ENCODE measurements at places on chromosomes 16 and 17.
A peak's percentile ranks its signal among the peaks of the same experiment; 100 is the strongest.

GRCh38 chr16:60274431-60275019 is 1540.4 kb upstream of the GOT2 start:
- DNase-seq = no peak

DNA sequence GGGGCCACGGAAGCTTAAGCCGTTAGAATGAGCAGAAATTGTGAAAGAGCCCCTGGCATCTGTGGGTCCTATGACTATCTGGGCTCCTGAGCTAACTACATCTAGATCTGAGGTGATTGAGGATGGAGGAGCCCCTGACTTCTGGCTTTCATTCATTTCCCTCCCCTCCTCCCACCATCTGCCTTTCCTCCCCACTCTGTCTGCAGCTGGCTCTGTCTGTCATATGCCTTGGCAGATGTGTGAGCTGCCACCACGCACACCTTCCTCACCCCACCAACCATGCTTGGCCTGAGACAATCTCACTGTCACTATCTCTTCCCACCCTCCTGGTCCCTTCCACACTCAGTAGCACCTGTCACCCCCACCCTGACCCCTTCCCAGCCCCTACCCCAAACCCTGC is 5.1 kb downstream of the CD300E start:
- DNase-seq = no peak

DNA sequence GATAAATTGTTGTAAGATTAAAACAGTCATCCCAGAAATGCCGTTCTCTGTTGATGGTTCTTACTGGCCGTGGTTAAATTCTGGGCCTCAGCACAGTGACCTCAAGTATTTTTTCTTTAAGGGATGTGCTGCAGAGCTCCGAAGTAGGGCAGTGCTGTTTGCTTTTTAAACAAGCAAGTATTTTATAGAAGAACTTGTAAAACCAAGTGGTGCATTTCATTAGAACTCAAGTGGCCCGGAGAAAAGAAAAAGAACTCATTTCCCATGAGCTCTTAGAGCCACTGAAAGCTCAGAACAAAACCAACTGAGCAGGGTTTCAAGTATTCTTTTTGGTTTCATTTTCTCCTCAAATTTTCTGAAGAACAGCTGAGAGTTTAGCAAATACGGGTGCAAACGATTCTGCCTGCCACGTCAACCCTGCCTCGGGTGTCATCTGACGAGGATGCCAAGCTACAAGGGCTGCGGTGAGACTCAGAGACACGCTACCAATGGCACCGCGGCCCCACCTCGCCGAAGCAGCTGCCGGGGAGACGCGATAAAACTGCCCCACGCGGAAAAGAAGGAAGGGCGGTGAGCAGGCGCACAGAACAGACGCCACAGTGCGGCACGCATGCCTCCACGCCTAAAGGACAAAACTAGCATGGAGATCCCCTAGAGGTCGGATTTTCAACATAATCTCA is 6.3 kb downstream of the LMF1 start:
- no peak for DNase-seq

- DNase-seq = no peak
Observed at GRCh38 chr17:33615861-33616260, 322.8 kb upstream of the ASIC2 start.

- DNase-seq = no peak
Observed at GRCh38 chr17:42246515-42246914, 29.7 kb downstream of the STAT5B start.

DNA sequence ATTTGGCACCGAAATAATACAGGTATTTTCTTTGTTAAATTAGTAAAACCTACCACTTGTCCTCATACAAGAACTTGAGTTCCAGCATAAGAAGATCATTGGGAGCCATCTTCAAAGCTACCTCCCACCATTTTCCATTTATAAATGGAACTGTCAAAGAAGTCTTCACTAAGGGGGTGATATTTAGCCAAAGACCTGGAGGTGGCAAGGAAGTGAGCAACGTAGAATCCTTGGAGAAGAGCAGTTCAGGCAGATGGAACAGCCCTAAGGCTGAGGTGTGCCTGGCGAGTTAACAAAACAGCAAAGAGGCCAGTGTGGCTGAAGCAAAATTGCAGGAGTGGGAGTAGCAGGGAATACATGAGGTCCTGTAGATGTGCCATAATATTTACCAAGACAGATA is 1.8 kb downstream of the KCNJ16 start:
- no peak for DNase-seq

GRCh38 chr17:30950189-30950588 is 20.6 kb upstream of the RNF135 start:
- no peak for DNase-seq

GRCh38 chr16:8962393-8963009 is 1.2 kb downstream of the USP7 start:
- no peak for DNase-seq

GRCh38 chr17:63579633-63580032 is 21.1 kb upstream of the TACO1 start:
- no peak for DNase-seq

- DNase-seq = no peak
Observed at GRCh38 chr17:20966870-20967269, 75.9 kb downstream of the USP22 start.

DNA sequence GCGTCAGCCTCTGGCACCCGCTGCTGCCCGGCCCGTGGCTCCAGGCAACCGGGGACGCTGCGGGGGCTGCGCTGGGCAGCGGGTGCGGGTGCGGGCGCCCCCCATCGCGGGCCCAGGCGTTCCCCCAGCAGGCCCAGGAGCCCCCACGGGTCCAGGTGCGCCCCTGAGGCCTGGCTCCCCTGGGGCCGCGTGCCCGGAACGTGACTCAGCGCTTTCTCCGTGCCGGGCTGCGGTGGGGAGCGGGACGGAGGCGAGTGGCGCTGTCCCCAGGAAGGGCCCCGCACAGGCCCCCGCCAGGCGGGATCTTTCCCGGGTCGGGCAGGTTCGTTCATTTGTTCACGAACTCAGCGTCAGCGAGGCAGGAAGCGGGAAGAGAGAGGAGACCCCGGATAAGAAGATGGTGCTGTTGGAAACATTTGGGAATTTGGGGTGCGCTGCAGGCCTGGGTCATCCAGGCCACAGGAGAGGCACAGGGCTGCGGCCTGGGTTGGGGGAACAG is 18.4 kb upstream of the EXOC7 start:
- DNase-seq = no peak

- no peak for DNase-seq
Observed at GRCh38 chr17:80291260-80291659, 30.6 kb downstream of the RNF213 start.

DNA sequence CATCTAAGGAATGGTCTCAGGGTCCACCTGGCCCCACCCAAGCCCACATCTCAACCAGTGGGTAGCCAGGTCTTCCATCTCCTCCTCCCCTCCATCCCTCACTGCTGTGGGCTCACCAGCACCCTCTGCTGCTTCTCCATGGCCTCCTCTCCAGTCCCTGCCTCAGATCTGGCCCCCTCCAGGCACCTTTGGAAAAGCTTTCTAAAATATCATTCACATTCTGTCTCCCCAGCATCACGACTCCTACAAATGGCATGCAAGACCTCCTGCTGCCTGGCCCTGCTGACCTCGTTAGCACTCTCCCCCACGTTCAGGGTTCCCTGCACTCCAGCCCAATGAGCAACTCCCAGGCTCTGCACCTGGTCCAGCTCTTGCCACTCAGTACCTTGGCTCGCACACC is 13.7 kb downstream of the GLP2R start:
- DNase-seq = peak; percentile 32

DNA sequence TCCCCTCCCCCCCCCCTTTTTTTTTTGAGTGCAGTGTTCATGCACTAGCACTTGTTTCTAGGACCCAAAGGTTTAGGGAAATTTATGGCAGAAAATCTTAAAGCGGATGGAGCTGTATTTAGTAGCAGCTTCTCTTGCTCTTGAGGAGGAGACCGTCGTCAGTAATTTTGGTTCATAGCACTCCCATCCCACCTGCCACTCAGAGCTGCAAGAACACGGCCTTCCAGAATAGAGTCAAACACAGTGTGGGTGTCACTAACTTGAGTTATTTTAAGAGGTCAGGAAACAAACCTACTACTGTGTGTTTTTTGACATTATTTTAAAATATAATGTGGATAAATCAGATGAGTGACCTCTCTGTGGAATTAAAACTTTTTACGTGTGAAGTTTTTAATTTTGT is 37.3 kb downstream of the SEC14L1 start:
- DNase-seq = no peak

DNA sequence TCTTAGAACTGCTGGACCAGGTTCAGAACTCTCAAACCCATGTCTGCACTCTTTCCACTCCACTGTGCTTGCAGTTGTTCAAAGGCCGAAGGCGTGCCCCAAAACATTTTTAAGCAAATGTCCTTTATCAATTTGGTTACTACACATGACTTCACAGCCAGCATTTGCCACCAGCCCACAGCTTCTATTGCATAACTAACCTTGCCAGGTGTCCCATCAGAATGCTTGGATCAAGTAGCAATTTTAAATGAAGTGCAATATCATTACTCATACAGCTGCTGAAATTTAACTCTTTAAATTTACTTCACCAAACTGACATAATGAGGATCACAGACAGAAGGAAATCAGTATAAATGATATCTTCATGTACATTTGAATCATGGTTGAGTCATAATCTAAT is 29.8 kb upstream of the HS3ST3A1 start:
- no peak for DNase-seq

DNA sequence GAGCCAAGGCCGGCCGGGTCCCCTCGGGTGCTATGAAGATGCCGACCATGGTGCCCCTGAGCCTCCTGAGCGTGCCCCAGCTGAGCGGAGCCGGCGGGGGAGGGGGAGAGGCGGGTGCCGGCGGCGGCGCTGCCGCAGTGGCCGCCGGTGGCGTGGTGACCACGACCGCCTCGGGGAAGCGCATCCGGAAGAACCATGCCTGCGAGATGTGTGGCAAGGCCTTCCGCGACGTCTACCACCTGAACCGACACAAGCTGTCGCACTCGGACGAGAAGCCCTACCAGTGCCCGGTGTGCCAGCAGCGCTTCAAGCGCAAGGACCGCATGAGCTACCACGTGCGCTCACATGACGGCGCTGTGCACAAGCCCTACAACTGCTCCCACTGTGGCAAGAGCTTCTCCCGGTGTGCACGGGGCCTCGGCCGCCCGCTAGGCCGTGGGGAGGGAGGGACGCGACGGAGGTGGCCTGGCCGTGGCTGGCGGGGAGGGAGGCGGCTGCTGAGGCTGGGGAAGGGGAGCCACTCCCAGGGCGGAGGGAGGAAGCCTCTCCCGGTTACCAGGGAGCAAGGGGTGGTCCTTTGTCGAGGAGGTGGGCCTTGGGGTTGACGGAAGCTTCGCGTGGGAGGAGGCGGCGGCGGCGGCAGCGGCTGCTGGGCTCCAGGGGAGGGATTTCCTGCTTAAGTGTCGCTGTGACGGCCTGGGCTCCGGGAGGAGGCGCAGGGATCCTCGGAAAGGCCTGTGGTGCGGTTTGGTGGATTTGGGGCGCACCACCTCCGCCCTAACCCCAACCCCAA is 1.3 kb downstream of the MAZ start:
- DNase-seq = peak; percentile 69

- peak; percentile 63 for DNase-seq
Observed at GRCh38 chr16:3095869-3096268, 3.2 kb downstream of the ZSCAN10 start.

Measured in 8988T (cell line).